ENCODE measurements at places on chromosomes 11 and 22.

DNA sequence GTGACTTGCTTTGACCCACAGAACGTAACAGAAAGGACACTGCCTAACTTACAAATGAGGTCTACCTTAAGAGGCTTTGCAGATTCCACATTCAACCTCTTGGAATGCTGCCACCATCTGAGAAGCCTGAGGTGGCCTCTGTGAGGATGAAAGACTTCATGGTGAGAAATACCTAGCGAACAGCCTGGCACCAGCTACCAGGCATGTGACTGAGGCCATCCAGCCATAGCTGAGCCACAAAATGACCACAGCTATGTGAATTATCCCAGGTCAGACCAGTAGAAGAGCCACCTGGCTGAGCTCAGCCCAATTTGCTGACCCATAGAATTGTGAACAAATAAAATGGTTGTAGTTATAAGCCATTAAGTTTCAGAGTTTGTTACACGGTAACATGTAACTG, 37.5 kb downstream of the PPARA start:
- DNase-seq: no peak

DNA sequence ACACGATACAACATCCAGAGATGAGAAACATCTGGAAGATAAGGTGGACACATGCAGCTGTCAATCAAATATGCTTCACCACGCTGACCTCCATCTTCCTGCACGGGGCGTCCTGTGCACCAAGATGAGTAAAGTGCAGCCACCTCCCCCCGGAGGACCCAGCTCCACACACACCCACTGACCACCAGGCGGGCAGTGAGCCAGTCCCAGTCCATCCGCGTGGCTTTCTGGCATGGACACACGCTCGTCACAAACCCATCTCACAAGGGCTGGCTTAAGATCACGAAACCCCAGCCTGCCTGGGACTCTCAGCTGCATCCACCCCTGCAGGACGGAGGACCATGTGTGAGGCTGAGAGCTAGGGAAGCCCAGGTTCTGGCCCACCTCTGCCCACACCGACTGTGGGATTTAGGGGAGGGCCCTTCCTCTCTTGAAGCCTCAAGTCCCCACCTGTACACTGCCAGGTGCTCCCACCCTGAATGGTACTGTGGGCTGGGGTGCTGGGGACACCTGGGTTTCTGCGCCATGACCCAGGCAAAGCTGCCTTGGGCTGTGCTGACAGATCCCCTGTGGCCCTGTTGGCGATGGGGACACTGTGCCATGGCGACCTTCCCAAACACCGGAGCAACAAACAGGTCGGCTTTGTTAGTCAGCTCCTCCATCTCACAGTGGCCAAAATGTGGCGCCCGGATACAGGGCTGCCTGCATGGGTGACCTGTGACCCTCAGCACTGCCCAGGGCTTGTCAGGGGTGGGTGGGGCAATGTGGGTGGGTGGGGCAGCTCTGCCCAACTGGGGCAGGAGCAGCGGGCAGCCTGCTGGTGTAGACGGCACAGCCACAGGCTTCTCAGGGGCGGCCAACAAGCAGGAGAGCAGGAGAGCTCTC, 629.0 kb downstream of the TBC1D22A start:
- no peak for DNase-seq

DNA sequence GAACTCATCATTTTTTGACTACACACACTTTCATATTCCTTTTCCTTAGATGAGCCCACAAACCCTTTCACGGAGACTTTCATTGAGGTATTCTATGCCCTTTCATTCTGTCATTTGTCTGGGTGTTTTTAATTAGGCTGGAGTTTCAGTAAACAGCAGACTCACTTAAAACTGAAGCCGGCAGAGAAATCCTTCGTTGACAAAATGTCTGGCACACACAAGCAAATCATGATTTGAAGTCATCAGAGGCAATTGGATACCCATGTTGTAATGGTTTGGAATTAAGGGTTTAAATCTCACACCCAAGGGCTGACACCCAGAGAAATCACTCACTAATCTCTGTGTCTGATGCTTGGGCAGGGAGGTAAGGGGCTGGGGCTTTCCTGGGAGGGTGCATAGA, 127.1 kb downstream of the EHF start:
- DNase-seq: no peak

DNA sequence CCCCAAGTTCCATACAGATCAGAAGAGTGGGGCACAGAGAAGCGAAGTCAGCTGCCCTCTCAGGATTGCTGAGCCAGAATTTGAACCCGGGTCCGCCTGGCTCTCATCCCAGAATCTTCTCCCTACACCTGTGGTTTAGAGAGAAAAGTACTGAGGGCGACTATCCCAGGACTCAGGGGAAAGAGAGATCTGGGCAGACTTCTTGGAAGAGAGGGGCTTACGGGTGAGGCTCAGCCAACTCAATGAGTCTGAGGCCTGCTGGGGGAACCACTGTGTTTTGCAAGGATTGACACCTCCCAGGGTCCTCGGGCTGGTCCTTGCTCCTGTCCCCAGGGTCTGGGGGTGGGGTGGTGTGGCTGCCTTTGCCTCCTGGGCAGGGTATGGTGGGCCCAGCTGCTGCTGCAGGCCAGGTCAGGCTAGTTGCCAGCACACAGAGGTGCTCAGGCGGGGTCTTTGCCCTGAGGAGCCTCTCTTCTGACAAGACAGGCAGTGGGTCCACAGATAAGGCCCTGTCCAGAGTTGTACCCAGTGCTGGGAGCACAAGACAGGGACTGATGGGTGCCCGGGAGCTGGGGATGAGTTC, 1.2 kb downstream of the CAPN5 start:
- DNase-seq: no peak

DNA sequence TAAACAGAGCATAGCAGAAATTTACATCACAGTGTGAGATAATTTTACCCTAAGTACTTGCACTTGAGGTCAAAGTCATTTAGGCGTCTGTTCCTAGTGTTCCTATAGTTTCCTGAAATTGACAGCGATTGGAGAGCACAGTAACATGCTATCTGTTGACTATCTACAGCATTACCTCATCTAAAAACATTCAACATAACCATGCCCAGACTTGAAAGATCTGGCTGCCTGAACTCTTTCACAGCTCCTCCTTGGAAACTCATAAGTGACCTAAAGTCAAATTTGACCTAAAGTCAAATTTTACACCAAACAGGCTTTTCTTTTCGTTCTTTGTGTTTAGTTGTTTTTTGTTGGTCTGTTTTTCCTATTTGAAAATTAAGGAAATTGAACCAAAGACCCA, 233.8 kb upstream of the UBASH3B start:
- no peak for DNase-seq

GRCh38 chr22:47318041-47318737, 555.7 kb downstream of the TBC1D22A start:
- no peak for DNase-seq

DNA sequence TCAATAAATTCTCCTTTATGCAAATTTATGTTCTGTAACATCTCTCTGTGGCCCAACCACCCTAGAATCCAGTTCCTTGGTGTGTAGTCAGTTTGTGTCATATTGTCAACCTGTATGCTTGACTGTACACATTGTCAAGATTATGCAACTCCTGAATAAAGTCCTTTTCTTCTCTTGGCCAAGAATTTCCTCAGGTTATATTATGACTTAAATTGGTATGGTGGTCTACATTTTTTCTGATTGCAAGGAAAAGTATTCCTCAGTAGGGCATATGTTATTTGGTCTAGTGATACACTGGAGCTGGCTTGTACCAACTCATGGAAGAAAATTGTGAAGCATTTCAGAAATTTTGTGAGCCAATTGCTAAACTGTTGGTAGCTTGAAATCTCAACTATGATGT, 482.8 kb upstream of the CHORDC1 start:
- DNase-seq: no peak

GRCh38 chr11:100403816-100404215, 283.3 kb upstream of the ARHGAP42 start:
- DNase-seq: peak; percentile 59

GRCh38 chr11:92449222-92449621, 224.6 kb downstream of the FAT3 start:
- DNase-seq: no peak

- DNase-seq: no peak
Observed at GRCh38 chr22:40051322-40051721, 56.6 kb downstream of the FAM83F start.

GRCh38 chr11:111350811-111351210, 28.3 kb downstream of the POU2AF1 start:
- DNase-seq: no peak

- DNase-seq: peak; percentile 50
Observed at GRCh38 chr11:28860893-28861292, 752.7 kb downstream of the METTL15 start.

GRCh38 chr11:44923806-44924205, 26.9 kb downstream of the TP53I11 start:
- DNase-seq: no peak

- DNase-seq: no peak
Observed at GRCh38 chr11:88404932-88405710, 67.6 kb upstream of the CTSC start.

GRCh38 chr11:69201066-69201365, 45.3 kb downstream of the SMIM38 start:
- no peak for DNase-seq

GRCh38 chr11:78654071-78654470, 79.4 kb upstream of the NARS2 start:
- DNase-seq: no peak

DNA sequence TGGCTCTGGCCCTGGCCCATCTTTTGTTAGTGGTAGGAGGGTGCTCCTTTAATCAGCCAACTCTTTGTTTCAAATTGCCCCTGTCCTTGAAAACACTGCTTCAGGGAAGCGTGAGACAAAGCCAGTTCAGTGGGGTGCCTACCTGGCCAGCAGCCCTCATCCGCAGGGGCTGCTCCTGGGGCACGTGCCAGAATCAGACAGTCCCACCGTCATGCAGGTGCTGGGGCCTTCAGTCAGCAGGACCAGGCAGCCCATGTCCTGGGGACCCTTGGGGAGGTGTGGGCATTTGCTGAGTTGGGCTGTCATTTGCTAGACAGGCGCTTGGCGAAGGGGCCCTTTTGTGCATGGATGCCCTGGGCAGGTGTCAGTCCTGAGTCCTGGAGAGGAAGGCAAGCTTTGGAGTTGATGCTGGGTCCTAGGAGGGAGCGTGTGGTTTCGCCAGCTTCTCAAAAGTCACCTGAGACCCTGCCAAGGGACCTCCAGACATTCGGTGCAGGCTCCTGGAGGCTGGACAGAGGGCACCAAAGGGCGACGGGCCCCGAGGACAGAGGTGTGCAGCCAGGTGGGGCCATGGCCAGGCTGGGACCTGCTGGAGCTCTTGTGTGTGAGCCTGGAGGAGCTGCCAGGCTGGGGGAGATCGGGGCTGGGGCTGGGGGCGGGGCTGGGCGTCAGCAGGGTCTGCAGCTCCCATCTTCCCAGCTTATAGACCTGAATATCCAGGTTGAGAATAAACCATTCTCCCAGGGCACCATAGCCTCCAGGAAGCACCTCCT, 15.0 kb upstream of the RTN4R start:
- no peak for DNase-seq

- DNase-seq: no peak
Observed at GRCh38 chr11:126497581-126498122, 142.2 kb downstream of the ST3GAL4 start.

DNA sequence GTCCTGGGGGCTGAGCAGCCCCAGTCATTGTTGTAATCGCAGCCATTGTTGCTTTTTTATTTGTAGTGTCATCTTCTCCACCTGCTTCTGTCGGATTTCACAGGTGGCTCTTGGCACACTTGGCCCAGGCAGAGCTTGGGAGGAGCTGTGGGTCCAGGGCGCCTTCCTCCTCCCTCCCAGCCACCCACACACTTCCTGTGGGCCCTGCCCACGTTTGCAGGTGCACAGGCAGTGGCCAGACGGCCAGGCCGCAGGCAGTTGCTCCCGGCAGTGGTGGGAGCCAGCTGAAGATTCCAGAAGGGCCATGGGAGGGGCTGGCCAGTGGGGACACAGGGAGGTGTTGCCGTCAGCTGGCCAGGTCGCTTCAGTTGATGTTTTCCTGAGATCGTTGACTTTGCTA, 1191.9 kb downstream of the BRD1 start:
- DNase-seq: no peak

- peak; percentile 66 for DNase-seq
Observed at GRCh38 chr11:35289821-35290220, 129.5 kb downstream of the SLC1A2 start.

- DNase-seq: no peak
Observed at GRCh38 chr11:17543574-17544180, 539 bp downstream of the USH1C start.

DNA sequence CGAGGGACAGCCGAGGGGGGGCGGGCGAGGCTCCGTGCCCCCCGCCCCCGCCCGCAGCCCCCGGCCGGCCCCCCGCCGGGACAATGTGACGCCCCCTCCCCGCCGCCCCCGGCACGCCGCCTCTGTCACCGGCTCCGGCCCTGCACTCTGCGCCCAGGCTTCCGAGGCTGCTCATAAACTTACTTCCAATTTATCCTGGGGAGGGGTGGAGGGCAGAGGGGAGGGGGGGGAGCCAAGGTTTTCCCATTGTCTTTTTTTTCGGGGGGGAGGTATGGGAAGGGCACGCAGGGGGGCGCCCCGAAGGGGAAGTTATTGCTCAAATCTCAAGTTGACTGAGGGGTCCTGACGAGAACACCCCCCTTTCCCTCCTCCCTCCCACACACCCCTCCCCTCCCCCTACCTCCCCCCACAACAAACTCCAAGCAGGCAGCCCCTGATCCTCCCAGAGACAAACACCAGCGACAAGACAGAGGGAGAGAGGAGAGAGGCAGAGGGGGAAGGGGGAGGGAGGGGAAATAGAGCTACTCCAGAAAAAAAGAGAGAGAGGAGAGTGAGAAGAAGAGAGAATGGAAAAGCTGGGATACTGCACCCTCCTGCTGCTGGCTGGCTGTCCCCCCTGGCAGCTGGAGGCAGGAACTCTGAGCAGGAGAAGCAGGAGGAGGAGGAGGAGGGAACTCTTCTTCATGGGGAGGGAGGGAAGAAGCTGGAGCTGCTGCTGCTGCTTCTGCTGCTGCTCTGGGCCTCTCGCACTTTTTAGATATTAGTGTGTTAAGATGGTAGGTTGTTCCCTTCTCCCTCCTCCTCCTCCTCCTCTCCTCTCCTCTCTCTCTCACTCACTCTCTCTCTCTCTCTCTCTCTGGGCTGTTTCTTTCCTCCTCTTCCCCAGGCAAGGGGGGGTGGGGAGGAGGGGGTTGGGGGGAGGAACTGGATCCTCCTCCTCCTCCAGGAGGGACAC, 631 bp downstream of the PHF21A start:
- DNase-seq: peak; percentile 49

GRCh38 chr11:106076171-106076918, 802 bp downstream of the KBTBD3 start:
- no peak for DNase-seq

Measured in brain microvascular endothelial cell (primary cell).